ENCODE measurements at places on chromosomes 16 and 17.

GRCh38 chr16:85141491-85142128 lies 29.3 kb upstream of the CIBAR2 start:
- no peak for DNase-seq

DNA sequence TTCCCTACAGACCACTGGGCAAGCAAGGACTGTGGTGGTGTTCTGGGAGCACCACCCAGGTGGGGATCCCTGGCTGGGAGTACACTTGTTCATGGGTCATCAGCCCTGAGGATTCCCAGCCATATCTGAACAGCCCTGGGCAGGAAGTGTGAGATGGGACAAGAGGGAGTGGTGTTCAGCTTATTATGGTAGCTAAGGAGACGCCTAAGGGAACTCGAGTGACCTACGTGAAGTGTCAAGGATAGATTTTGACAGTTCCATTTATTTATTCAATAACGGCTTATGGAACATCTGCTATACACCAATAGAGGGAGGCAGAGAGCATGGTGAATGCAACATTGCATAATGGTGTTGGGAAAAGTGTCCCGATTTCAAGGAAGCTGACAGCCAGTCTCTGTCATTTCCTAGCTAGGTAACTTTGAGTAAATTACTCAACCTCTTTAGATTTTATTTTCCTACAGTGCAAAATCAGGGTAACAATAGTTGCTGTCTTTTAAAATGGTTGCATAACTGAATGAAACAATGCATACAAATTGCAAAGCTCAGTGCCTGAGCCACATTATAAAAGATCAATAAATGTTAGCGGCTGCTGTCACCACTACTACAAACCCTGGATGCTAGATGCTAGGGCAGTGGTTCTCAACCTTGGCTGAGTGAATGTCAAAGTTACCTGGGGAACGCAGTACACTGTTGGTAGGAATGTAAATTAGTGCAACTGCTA lies 534.1 kb downstream of the GRIN2A start:
- DNase-seq = no peak

- DNase-seq = no peak
Measured at GRCh38 chr16:85517154-85517553, 96.0 kb upstream of the GSE1 start.

DNA sequence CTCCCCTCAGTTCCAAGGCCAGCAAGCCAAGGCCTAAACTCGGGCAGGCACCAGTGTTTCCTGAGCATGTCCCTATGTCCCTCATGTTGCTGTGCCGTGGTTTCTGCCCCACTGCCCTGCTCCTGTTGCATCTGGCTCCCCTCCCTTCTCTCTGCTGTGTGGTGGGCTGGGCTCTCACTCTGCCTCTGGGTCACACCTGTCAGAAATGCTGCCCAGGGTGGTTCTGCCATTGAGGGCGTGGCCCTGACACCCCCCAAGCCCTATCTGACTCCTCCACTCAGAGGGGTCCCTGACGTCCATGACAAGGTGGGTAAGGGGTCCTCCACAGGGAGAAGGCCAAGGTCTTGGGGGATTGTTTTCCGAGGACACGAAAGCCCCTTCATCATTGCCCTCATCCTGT lies 9.2 kb upstream of the ITGA3 start:
- no peak for DNase-seq

- DNase-seq = no peak
Measured at GRCh38 chr17:52751051-52751450, 592.5 kb upstream of the CA10 start.

DNA sequence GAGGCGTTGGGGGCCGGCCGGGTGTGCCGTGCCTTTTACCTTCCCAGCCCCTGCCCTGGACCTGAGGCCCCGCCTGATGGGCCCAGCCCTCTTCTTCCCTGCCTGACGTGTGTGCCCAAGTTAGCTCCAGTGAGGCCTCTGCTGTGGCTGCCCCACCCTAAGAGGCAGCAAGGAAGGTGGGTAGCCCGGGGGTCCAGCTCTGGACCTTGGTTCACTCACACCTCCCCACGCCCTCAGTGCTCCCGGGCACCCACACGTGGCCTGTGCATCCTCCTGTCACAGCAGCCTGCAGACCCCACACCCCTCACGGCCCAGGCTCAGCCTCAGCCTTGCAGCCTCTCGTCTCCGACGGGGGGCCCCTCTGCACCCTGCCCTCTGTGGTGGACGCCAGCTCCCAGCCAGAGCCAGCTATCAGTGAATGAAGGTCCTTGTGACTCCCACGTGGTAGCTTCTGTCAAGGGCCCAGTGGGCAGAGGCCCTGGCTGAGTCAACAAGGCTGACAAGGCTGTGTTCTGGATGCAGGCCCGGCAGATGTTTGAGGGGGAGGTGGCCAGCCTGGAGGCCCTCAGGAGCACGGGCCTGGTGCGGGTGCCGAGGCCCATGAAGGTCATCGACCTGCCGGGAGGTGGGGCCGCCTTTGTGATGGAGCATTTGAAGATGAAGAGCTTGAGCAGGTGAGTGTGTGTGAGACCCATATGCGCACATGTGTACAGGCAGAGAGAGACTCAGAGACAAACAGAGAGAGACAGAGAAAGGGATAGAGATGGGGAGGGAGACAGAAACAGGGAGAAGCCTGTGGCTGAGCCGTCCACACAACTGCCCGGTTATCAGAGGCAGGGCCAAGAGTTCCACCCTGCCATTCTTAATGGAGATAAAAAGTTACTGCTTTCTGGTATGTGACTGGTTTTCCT lies 2.8 kb downstream of the FN3K start:
- DNase-seq = peak; percentile 88

GRCh38 chr16:53952215-53953208 lies 248.6 kb downstream of the FTO start:
- no peak for DNase-seq

DNA sequence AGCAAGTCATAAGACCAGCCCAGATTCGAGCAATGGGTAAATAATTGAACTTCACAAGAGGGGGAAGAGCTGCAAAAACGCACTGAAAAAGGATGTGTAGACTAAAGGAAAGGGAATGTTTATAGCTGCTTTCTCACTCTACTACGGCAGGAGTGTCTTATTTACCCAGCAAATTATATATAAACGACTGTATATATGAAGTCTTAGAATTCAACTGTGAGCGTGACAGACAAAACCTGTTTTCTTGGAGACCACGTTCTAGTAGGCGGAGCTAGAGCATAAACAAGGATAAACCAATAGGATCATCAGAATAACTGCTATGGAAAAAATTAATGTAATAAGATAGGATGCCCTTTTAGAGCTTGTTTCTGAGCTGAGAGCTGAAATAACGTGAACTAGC lies 394.6 kb upstream of the MON1B start:
- no peak for DNase-seq

DNA sequence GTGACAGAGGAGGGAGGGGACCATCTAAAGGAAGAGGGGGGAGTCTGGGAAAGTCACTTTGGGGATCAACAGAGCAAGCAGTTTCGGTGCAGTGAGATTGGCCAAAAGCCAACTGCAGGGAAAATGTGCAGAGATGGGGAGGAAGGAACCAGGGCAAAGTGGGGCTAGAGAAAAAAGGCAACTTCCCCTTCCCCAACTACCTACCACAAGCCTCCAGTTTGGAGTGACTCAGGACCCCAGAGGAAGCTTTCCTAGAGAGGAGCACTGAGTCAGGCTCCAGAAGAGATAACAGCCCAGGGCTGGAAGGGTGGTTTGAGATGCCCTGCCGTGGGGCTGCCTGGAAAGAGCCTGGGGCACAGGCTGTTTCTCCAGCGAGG lies 6.9 kb upstream of the CD300LD start:
- no peak for DNase-seq

GRCh38 chr16:12739738-12740137 lies 63.9 kb downstream of the CPPED1 start:
- no peak for DNase-seq

GRCh38 chr17:8472663-8473062 lies 37.0 kb downstream of the NDEL1 start:
- no peak for DNase-seq

GRCh38 chr16:74169687-74170376 lies 126.8 kb upstream of the PSMD7 start:
- no peak for DNase-seq

GRCh38 chr17:15882777-15883176 lies 62.2 kb upstream of the ADORA2B start:
- no peak for DNase-seq

GRCh38 chr17:69473841-69474831 lies 59.6 kb downstream of the MAP2K6 start:
- no peak for DNase-seq

DNA sequence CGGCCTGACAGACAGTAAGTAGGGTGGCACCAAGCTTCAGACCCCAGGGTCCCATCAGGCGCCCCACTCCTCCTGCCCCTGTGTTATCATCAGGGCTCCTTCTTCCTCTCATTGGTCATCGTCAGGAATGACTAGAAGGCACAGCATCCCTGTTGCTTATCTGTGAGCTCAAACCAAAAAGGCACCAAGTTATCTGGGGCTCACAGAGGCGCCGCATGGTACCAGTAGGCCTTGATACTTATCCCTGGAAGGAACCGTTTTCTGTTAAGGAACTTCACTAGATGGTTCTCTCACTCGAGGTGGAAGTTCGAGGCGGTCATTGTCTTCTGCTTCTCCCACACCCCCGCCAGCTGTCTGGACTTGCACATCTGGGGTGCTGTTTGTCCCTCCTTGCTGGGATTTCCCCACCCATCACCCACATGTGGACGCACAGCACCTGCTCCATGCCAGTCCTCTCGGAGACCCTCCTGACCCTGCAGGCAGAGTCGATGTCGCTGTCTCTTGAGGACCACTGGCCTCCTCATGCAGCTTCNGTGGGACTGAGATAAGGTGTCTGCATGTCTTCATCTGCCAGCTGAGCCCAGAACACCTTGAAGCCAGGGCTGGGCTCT lies 52.1 kb downstream of the METRNL start:
- DNase-seq = no peak

DNA sequence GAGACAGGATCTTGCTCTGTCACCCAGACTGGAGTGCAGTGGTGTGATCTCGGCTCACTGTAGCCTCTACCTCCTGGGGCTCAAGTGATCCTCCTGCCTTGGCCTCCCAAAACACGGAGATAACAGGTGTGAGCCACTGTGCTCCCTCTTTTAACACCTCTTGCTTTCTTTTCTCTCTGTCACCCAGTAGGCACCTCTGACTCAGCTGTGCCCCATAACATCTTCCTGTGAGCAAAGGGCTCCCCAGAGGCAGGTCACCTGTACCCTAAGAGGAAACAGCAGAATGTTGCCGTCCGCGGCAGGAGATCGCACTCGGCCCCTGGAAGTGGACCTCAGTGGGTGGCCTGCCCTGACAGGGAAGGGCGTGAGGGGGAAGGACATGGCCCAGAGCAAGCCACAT lies 918 bp upstream of the NLRC3 start:
- no peak for DNase-seq

DNA sequence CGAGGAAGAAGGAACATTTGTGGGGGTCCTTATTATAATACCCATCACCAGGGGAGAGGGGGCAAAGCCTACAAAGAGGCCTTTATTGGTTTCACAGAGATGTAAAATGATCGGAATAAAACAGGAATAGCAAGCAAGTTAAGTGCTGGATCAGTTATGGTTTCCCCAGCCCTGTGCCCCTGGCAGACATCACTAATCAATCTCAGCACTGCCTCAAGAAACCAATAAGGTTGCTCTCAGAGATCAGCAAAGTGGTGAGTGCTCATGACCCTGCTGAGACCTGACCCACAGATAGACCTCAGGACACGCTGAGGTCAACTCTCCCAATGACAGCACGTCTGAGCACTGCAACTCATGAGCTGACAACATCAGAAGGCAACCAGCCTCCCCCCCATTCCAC lies 66.3 kb downstream of the ZNF423 start:
- no peak for DNase-seq

- no peak for DNase-seq
Measured at GRCh38 chr17:78082988-78083387, 45.6 kb downstream of the TMC6 start.

DNA sequence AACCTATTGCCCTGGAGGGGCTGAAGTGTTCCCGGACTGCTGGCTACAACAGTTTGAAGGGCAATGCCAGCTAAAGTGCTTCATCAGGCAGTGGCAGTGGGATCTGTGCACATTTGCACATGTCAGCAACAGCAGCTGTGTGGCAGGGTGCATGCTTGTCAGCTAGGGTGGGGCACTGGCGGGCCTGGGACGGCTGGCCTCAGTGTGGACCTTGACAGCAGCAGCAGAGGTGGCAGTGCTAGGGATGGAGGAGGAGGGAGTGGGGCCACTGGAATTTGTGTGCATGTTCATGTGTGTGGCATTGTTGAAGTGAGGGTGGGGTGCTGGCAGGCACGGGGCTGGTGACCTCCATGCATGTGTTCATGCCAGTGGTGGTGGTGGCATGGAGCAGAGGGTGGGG lies 203.3 kb upstream of the HS3ST4 start:
- no peak for DNase-seq

GRCh38 chr17:57226793-57227192 lies 29.5 kb upstream of the MSI2 start:
- DNase-seq = no peak

DNA sequence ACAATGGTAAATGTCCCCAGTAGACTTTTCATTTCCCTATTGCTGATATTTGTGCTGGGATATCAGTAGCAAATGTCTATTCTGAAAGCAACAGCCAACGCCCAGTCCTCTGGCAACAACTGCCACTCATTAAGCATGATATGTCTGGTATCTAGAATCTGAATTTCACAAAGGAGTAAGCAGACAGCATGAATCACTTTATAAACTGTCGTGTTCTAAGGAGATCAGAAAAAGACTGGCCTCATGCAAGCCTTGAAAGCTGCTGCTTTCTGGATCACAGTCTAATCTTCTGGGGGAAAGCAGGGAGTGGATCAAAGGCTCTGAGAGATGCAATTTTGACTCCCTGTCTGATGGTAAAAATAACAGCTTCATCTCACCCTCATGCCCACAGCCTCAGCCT lies 153.1 kb upstream of the NOG start:
- no peak for DNase-seq

GRCh38 chr17:834136-834535 lies 52.0 kb downstream of the MRM3 start:
- no peak for DNase-seq

DNA sequence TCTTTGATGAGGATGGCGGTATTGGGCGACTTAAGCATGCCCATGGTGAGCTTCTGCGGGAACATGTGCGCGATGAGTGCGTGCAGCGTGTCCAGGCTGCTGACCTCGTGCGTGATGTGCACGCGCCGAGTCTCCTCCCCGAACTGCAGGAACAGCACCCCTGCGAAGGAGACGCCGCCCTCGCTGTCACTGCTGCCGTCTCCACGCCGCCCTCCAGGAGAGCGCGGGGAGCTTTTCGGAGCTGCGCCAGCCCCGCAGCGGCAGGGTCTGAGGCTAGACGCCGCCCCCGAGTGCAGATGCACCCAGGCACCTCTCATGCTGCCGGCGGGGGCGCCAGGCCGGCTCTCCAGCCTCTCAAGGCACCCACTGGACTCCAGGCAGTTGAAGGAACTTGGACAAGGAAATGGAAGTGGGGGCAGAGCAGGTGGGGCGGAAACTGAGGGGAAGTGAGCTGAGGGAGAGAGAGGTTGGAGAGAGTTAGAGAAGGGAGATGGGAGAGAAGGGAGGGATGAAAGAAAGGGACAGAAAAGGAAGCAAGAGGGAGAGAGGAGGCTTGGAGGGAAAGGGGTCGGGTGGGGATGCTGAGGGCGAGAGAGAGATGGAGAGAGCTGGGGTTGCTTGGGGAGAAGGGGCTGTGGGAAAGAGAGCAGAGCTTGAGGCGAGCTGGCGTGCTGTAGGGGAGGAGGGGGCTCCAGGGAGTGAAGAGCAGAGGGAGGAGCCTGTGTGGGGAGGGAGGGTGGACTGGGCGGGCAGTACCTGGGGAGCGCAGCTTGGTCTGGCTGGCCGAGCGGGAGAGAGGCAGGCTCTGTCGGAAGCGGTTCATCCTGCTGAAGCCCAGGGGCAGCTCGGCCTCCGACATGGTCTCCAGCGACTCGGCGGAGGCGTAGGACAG lies 42.1 kb downstream of the SRCIN1 start:
- no peak for DNase-seq

- DNase-seq = no peak
Measured at GRCh38 chr16:54511222-54511731, 224.7 kb upstream of the IRX3 start.
